ENCODE measurements at places on chromosomes 7 and 10.
A peak's percentile ranks its signal among the peaks of the same experiment; 100 is the strongest.

- no peak for DNase-seq
These were observed 634.7 kb upstream of the LRRTM3 start for GRCh38 chr10:66291133-66291532.

DNA sequence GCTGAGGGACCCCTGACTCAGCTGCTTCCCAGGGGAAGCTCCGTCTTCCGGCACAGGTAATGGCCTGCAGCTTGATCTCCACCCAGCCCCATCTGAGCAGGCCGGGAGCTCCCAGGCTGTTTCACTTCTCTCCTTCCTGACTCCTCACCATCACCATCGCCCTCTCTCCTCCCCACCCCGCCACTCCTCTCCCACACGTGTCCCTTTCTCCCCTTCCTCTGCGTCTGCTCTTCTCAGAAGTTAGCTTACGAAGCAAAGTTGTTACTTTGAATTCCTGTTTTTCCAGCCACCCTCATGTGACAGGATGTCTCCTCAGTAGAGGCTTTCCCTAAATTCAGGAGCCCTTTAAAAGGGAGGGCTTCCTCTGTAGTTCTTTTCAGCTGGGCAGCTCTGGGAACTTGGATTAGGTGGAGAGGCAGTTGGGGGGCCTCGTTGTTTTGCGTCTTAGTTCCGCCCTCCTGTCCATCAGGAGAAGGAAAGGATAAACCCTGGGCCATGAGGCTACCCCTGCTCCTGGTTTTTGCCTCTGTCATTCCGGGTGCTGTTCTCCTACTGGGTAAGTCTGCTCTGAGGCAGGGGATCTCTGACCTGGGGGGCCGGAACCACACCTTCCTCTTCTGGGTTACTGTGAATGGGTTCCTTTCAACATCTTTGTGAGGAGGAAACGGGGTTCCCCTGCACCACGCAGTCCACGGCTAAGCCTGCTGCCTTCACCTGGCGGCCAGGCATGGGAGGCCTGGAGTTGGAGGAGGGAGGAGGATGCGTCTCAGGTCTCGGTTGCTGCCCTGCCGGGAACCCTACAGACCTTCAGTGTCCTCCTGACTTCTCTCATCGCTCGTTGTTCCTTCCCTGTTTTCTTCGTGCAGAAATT is at the start of gene MRC1:
Gene MRC1 (plus strand): TSS at position 378 of the 871 bp plus-strand sequence. CDS start 118 bp downstream, at position 496.
- no peak for DNase-seq

GRCh38 chr7:117005449-117005848 is 52.1 kb downstream of the ST7 start:
- DNase-seq = no peak

DNA sequence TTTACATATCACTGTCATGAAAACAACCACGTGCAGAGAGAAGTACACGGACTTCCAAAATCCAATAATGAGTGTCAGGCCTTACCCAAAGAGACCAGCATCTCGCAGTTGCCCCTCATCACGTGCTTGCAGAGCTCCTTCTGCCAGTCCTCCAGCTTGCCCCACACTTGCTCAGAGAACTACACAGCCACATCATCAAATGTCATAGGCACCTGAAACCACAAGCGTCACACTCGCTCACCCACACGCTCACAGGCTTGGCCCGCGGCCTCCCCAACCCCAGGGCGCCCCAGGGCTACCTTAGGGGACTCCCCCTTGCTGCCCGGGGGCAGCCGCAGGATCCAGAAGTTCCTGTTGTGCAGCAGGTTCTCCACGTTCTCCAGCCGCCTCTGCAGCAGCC is 123.4 kb upstream of the ZNF746 start:
- peak; percentile 84 for DNase-seq

GRCh38 chr10:8084799-8085198 is 30.3 kb downstream of the GATA3 start:
- no peak for DNase-seq

DNA sequence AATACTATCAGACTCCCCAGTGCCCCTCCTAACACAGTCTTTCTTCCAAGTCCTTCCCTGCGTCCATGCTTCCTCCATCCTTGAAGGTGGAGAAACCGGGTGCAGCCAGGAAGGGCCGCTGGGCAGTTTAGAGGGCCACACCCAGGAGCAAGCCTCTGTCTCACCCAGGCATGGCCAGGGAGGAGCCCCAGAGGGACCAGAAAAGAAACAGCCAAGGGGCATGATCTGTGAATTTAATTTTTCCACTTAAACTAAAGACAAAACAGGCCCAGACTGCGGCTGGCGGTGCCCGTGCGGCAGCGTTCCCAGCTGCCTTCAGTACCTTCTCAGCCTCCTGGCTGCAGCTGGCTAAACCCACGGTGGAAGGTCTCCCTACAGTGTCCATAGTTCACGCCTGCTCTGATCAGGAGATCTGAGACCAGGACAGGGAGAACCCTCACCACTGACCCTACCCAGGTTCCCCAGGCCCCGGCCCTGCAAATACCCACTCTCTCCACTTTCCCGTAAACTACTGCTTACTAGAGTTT is 12.9 kb downstream of the UNCX start:
- DNase-seq = no peak

GRCh38 chr7:99616359-99617191 is at the start of gene ZSCAN25:
ZSCAN25 (plus strand) TSS chr7:99616946; CDS start chr7:99619607, 2,661 bp downstream.
- DNase-seq = peak; percentile 90

GRCh38 chr10:128026615-128027300 is 99.5 kb downstream of the MKI67 start:
- no peak for DNase-seq

- peak; percentile 78 for DNase-seq
These were observed 106.0 kb downstream of the CUBN start for GRCh38 chr10:17023386-17024298.
